ENCODE measurements at places on chromosomes 1 and 21.

DNA sequence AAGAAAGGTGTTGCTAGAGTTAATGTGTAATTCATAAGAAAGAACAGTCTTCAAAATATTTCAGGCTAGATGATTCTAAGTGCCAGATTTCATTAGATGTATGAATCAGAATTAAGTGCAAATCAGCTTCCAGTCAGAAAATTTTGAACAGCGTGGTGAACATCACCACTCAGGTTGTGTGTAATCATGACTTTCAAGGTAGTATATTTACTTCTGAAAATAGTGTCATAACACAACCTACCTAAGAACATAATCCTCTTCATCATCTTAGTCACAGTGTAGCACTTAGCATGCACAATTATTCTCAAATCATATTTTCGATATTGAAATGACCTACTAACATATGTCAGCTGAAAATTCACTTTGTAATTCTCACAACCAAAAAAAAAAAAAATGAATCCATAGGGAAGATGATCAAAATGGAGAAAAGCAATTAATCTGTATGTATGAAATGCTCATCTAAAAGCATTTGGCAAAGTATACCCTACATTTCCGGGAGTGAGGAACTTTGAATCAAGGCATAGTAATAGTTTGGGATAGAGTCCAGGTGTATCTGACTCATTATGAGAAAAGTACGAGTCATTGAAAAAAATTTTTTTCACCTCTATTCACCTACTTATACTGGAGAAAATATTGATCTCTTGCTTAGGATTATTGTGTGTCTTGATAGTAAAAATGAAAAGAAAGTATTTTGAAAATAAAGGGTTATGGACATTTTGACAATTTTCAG, 221.8 kb upstream of the CHRM3 start:
- DNase-seq: no peak

GRCh38 chr1:87829360-87829759, 500.7 kb downstream of the LMO4 start:
- no peak for DNase-seq

- peak; percentile 26 for DNase-seq
Observed at GRCh38 chr1:183544598-183545297, 45.5 kb downstream of the NCF2 start.

GRCh38 chr1:208855403-208855802, 611.2 kb upstream of the PLXNA2 start:
- no peak for DNase-seq

GRCh38 chr1:35790670-35791069, 17.1 kb upstream of the AGO4 start:
- no peak for DNase-seq

DNA sequence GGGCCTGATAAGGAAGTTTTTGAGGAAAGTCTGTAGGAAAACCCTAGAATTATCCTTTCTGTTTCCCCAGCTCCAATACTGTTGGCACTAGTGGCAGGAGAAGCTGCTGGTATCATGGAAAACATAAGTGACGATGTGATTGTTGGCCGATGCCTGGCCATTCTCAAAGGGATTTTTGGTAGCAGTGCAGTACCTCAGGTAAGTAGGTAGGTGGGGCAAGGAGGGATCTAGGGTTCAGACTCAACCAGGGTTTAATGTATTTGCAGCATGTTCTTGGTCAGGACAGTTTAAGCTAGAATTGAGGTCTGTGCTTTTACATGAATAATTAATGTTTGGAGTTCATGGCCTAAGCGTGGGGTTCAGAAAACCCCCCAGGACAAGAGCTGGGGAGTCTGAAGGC, 62.1 kb downstream of the KDM1A start:
- DNase-seq: no peak

GRCh38 chr1:151655371-151655770, 43.5 kb downstream of the SNX27 start:
- DNase-seq: no peak

DNA sequence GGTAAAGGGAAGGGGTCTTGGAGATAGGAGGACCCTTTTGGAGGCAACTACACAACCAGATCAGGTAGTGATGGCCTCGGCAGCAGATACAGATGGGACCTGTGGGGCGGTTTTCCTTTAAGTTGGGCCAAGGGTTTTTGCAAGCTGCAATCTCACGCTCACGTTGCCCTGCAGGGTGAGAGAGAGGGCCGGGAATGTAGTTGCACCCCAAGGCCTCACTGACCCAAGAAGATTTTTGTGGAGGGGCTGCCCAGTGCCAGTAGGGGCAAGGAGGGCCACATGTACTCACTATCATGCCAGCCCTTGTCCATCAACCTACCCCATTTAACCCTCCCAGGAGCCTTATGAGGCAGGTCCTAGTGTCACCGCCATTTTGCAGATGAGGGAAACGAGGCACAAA, 57.7 kb upstream of the SELENON start:
- no peak for DNase-seq

GRCh38 chr1:232223183-232223708, 406.7 kb downstream of the SIPA1L2 start:
- no peak for DNase-seq

DNA sequence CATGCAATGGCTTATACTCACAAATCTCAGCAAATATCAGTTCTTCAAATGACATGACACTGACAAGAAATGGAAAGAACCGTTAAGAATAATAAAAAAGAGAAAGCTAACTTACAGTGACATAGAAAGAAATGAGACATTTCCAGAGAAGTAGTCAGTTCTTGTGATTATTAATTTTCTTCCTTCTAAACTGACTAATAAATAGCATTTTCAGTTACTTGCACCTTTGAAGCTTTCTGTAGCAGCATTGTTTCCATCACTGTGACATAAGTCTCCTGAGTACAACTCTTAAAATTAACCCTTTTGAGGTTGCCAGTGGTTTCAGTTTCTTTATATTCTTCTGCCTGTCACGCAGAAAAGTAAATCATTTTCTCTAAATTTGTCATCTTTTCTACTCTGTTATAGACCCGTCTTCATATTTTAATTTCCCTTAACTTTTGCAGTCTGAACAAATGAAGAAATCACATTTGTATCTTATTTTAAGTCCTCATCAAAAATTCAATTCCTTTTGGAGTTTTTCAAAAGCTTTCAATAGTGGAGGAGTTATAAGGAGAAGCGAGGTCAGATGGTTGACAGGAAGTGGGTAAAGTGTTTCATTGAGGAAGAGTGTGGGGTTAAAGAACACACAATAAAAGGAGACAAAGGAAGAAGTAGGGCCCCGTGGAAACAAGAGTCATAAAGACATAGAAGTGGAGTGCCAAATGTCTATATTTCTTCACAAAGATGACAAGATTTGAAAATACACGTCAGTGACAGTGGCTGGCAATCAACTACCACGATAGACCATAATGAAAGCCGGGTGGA, 57.9 kb upstream of the S1PR1 start:
- DNase-seq: no peak

GRCh38 chr21:34884346-34884929, 164.7 kb downstream of the RUNX1 start:
- peak; percentile 37 for DNase-seq

DNA sequence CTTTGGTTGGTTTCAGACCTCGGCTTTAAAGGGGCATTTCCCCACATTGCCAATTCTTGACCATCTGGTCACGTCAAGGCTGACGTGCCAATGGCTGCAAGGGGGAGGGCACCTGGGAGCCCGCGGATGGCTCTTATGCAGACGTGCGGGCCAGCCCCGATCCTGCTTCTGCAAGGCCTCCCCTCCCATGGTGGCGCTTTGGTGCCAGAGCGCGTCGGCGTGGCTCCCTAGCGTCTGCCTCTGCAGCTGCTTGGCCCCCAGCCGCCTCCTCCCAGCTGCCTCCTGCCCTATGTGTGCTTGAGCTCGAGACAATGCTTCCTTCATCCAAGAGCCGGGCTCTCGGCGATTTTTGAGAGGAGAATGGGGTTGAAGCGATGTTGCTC, 29.1 kb downstream of the SKI start:
- peak; percentile 74 for DNase-seq

DNA sequence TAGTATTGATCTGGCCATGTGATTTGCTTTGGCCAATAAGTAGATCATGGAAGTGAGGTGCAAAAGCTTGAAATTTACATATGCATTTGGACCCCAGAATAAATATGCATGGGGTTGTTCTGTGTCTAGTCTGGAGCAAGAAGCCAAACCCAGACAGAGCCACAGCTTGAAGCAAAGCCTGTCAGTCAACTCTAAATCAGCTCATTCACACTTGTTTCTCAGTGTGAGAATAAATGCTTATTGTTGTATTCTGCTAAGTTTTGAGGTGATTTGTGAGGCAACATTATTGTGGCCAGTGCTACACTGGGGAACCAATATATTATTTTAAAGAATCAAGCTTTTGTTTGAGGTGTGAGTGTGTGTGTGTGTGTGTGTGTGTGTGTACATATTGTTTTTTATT, 12.2 kb upstream of the PGLYRP3 start:
- no peak for DNase-seq

DNA sequence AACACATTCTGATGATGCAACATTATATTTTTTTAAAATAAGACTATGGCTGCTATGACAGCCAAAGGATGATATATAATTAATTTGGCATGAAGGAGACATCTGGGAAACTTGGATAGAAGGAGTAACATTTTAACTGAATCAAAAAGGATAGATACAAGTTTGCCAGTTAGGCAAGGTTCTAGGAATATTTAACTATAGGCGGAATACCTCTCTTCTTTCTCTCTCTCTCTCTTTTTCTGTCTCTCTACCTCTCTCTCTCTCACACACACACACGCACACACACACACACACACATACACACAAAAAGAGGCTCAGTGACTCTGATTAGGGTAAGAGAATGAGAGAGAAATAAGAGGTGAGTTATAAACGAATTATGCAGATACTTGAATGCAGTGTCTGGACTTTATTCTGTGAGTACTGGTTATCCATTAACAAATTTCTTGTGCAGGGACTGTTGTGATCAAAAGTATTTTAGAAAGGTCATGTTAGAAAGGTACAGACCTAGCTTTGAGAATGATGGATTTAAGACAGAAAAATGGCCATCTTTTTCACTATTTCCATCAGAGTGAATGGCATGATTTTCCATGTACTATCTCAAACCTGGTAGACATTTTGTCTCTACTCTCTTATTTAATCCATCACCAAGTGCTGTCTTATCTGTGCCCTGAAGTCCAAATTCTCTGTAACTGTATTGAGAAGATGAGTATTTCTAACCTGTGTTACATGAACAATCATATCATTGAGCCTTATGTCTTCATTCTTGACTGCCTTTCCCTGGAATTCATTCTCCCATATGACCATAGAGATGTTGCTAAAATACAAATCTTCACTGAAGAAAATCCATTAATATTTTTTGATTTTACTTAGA, 1106.9 kb upstream of the ADGRL4 start:
- no peak for DNase-seq

DNA sequence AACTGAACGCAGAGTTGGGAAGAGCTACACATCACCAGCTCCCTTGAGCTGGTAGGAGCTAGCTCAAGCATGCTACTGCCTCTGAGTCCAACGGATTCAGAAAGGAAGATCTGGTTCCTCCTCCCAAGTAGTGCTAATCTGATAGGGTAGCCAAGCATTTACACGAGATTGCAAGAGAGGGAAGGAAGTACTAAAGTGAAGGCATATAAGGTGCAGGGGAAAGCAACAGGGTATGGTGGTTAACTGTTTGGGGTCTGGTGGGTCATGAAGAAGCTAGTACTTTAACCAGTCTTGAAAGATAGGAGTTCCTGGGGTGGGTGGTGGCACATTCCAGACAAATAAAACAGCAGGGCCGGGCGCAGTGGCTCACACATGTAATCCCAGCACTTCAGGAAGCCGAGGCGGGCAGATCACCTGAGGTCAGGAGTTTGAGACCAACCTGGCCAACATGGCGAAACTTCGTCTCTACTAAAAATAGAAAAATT, 20.2 kb upstream of the ZNF436 start:
- no peak for DNase-seq

DNA sequence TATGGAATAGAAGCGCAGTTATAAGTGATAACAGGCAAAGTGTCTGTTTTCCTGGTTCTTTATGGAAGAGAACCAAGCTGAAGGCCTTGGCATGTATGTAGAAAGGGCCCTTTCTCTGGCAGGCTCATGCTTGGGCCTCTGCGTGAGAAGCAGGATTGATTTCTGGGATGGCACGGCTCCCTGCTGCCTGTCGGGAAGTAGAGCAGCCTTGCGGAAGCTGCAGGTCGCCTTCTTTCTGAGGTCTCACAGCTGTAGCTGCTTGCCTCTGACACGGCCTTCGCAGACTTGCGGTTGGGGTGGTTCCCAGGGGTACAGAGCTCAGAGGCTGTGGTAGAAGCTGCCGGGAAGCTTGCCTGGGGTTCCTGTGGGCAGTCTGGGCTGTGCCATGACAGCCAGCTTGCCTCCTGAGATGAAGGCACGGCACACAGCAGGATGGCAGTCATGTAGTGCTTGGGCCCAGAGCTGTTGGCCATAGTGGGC, 39.4 kb downstream of the TRAPPC10 start:
- DNase-seq: no peak

- DNase-seq: no peak
Observed at GRCh38 chr1:212226467-212226866, 58.7 kb upstream of the PPP2R5A start.

- DNase-seq: peak; percentile 62
Observed at GRCh38 chr1:2587071-2587859, 688 bp downstream of the PRXL2B start.

DNA sequence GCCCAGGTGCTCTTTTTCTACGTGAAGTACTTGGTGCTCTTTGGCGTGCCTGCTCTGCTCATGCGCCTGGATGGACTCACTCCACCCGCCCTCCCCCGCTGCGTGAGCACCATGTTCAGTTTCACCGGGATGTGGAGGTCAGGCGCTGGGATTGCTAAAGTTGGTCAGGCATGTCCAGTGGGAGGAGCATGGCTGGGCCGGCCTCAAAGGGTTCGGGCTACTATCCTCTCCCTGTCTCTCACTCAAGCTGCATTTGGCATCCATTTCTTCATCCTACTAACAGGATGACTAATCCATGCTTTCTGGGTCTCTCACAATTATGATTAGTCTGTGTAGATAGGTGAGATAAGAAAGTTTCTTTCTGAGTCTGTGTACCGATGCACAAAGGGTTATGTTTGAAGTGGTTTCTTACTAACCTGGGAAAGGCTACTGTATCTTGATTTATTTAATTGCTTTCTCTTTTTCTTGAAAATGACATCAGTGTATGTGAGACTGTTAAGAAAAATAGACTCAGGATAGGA, 135.9 kb downstream of the HHAT start:
- DNase-seq: peak; percentile 58

- no peak for DNase-seq
Observed at GRCh38 chr1:222583079-222583478, 6.7 kb downstream of the TAF1A start.

DNA sequence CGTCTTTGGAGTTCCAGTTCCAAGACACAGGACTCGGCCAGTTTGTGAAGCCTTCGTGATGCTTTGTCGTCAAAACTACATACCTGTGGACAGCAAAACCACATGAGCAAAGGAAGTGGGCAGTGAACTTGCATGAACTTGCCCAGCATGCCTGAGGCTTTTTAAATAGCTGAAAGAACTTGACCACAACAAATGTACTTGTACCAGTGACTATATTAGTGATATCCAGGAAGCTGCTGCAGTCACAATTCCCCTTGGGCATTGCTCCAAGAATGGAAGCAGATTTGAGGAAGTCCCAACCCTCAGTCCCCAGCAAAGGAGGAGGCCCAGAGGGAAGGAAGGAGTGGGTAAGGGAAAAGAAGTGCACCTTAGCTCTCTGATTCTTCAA, 2.6 kb downstream of the FUCA1 start:
- DNase-seq: peak; percentile 95

GRCh38 chr1:91944087-91944486, 5.1 kb upstream of the BRDT start:
- DNase-seq: no peak

- DNase-seq: no peak
Observed at GRCh38 chr1:55654171-55654570, 439.0 kb upstream of the USP24 start.

- no peak for DNase-seq
Observed at GRCh38 chr1:70890408-70890807, 157.2 kb downstream of the PTGER3 start.
